Activated T-helper 1 cell treated with anti-CD3 and anti-CD28 coated beads, Interleukin-2, amount 50 U/mL, for 16 hours (primary cell): ENCODE measurements at places on chromosomes 12 and 14.

GRCh38 chr14:67502867-67503266 lies 14.3 kb upstream of the TMEM229B start:
- no peak for DNase-seq

DNA sequence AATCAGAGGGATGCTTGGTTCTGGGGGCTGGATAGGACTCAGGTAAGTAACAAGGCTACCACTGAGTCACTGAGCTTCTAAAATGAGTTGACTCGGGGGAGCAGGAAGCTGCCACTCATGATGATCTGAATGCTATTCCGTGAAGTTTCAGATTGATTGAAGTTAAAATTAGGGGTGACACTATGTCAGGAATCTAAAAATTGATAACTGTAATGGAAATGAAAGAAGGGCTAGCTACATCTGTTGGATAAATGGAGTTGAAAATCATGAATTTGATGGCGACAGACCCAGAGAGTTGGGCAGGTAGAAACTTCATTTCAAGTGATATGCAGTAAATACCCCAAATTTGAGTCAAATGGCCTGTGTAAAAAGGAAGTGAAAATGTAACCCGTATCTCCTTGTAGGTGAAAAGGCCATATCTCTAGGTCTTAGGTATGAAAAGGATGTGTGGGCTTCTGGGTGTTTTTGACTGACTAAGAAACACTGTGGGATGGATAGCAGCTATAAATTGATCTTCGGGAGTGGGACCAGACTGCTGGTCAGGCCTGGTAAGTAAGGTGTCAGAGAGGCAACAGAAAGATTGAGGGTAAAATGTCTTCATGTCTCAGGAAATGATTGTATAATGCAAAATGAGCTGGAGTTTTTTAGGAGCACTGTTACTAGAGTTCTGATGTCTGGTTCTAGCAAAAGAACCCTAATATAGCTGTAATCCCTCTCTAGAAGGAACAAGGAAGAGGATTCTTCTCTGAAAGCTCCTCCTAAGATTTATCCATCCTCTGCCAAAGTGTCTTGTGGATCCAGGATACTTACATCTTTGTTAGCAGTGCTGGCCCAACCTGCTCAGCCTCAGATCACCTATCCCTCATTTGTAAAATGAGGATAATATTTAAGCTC lies 57.3 kb downstream of the DAD1 start:
- DNase-seq: no peak

- no peak for DNase-seq
These were observed 778 bp downstream of the DNM1L start for GRCh38 chr12:32679920-32680237.

DNA sequence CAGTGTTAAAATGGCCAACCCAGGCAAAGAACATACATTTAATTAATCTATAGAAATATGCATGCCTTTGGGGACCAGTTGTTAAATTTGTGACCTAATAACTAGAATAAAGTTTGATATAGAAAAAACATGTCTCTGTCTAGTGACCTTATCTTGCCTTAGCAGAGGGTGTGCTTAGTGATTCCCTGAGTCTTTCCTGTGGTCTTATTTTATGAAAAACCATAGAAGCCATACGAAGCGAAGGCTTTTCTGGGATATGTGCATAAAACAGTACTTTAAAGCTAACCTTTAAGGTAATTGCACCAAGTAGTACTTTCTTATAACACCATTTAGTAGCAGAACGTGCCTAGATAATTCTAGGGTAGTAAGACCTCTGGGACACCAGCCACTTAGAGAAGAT lies 379.4 kb downstream of the ZFP36L1 start:
- DNase-seq: no peak

- DNase-seq: no peak
These were observed 110.0 kb downstream of the DYRK2 start for GRCh38 chr12:67758521-67758920.

DNA sequence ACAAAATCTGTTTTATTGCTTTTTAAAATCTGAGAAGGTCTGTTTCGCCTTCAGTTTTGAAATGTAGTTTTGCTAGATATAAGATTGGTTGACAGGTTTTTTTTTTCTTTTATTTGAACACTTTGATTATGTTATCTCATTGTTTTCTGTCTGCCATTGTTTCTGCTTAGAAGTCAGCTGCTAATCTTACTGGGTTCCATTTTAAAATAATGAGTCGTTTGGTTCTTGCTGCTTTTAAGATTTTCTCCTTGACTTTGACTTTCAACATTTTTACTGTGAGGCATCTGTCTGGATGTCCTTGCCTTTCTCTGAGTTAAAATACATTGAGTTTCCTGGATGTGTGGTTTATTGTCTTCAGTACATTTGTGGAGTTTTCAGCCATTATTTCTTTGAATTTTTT lies 56.7 kb downstream of the ADIPOR2 start:
- DNase-seq: no peak

DNA sequence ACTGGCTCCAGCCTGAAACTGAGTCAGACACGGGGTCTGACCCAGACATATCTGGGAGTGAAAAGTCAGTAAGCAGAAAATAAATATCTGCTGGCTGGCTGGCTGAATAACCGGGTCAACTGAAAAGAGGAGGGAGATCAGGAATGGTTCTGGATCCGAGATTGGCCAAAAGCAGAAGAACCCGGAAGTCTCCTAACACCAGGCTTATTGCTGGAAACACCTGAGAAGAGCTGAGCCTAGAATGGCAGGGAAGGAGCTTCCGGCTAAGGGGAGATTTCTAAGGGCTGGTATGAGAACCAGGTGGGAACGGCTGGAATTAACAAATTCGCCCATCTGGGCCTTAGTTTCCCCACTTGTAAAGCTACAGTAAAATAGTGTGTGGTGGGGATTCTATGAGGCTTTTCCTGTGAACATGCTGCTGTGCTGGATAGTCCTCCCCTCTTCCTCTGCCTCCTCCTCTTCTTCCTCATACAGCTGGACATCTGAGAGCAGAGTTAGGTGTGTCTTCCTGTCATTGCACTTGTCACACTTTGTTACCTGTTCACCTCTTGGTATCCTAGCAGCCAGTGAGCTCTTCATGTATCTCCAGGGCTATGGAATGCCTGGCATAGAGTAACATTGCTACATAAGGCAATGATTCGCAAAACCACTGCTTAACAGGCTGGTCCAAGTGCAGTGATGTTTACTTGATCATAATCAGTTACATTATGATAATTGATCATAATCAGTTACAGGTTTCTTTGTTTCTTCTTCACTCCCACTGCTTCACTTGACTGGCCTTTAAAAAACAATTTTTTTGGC lies 2.0 kb upstream of the SHMT2 start:
- no peak for DNase-seq

DNA sequence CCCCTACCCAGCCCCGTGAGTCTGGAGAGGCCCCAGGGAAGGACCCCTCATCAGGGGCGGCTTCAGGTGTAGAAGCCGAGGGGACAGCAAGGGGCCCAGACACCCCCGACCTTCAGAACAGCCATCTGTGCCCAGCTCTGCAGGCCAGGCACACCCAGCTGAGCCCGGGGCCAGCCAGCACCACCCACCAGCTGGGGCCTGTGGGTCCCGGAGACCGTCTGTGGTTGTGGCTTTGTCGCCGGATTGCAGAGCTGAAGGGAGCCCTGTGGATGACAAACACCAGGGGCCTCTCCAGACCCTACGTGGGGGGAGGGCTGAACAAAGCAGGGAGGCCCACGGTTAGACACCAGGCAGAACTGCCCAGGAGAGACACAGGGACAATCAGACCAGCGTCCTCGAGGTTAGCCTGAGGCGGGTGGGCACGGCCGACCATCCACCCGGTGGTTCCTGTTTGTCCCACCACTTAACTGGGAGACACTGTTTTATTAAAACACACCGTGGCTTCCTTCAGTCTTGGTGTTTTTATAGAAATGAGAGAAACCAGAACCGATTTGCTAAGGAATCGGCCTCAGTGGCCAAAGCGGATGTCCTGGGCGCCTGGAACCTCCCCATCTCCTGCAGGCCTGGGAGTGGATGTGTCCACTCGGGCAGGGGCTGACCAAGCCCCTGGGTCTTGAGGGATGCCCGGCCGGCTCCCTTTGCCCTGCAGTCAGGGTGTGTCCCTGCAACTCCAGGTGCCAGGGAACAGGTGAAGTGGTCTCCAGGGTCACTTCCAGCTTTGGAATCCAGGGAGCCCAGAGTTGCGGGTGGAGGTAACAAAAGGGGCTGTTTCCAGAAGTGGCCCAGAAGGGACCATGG lies 10.0 kb downstream of the C14orf180 start:
- DNase-seq: no peak

DNA sequence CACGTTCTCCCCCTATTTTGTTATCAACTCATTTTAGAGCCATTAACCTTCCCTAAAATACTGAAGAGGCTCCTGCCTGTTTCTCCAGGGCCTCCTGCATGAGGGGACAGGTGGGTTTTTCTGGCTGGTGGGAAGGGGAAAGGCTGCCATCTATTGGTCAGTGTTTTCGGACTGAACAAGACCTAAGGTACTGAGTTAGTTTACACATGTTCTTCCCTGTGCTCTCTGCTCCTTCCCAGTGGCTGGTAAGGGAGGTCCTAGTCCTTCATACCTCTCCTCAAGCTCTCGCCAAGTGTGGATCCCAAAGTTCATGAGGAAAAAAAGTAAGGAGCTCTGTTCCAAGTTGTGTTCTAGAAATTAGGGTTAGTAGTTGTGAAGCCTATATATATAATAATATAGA lies 357.5 kb downstream of the FSCB start:
- no peak for DNase-seq

DNA sequence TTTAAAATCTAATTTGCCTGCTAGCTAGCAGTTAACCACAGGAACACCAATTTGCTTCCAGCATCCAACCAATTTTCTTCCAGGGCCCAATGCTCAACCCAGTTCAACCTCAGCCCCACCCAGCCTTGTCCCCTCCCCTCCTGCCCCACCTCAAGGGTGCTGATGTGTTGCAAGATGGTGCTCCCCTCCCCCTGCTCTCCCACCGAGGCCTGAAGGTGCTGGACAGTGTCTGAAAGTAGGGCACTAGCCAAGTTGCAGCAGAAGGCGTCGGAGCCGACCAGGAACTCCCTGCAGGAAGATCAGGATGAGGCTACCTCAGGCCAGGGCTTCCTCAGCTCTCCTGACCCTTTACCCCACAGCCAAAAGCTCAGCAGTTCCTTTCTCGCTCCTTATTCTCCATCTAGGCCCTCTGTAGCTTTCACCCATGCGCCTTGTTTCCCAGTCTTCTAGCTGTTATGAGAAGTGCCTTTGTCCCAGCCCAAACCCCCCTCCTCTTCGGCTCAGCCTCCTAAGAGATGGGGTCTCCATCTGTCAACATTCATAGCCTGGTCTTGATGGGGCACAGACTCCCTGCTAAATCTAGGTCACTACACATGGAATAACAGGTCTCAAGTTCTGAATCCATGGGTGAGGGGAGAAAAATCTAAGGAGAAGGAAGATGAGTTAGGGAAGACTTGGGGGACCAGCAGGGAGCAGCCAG lies 3.6 kb downstream of the STAT6 start:
- DNase-seq: no peak

- no peak for DNase-seq
These were observed 134.1 kb upstream of the PLEKHG7 start for GRCh38 chr12:92568691-92569090.

DNA sequence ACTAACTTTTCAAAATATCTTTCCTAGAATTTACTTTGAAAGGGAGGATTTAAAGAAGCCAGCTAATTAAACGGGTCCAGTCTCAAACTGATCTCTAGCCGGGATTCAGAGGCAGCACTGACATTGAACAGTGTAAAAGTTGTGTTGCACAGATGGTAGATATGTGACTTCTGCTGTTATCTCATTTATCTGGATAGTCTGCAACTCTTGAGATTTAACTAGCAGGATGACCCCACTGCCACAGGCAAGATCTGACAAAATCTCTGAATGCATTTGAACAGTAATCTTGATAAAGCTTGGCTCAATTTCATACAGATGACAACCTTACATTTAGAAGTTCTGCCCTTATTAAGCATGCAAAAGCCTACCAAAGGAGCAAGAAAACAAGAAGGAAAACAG lies 138.0 kb upstream of the CPNE8 start:
- no peak for DNase-seq

DNA sequence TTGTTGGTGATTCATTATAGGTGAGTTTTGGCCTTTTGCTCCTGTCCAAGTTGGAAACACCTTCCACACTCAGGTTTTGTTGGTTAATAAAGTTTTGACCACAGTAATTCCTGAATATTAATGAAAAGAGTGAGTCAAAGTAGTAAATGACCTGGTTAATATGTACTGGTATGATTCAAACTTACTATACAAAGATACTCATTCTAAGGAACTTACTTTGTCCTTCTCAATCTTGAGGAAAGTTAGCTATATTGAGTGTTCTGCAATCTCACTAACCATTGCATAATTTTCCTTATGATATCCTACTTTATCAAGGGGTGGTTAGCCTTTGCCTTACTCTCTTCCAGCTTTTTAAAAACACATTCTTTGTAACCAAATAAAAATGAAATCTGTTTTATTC lies 20.9 kb upstream of the HECTD1 start:
- DNase-seq: no peak

- DNase-seq: peak; percentile 5
These were observed 442.6 kb downstream of the DPF3 start for GRCh38 chr14:72451054-72451972.

DNA sequence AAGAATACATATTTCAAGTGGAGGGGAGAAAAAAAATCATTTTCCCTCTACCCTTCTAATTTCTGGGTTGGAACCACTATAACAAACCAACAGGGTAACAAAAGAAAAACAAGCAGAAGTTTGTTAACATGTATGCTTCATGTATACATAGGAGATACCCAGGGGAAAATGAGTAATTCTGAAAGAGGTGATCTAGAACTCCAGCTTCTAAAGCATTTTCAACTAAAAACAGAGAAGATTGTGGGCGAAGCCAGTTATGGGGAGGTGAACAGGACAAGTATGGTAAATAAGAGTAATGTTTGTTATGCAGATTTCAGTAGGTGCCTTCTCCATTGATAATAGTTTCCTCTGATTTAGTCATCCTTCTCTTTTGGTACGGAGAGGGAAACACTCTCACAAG lies 16.7 kb downstream of the FNTB start:
- no peak for DNase-seq

- DNase-seq: no peak
These were observed 50.8 kb downstream of the CATSPERB start for GRCh38 chr14:91681118-91681517.

- no peak for DNase-seq
These were observed 101.1 kb downstream of the DAD1 start for GRCh38 chr14:22487941-22488340.

DNA sequence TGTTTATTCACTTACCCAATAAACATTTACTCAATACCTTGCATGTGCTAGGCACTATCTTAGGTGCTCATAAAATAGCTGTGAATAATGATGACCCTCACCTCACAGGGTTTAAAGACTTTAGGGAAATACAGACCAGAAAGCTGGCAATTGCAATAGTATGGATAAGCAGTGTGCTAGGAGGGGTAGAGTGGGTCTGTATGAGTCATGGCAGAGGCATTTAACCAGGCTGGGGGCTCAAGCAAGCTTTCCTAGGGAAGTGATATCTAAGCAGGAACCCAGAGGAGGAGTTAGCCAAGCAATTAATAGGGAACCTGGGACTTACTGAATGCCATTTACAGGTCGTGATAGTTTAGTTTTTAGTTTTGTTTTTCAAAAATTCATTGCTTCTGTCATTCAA lies 123.9 kb upstream of the CCDC198 start:
- no peak for DNase-seq

- peak; percentile 84 for DNase-seq
These were observed at the start of the genes AP5M1 and EXOC5 for GRCh38 chr14:57268161-57269069. TSS of gene AP5M1 (plus strand) at chr14:57268971. CDS start at chr14:57269315, 344 bp downstream. TSS of gene EXOC5 (minus strand) at chr14:57268905. CDS start at chr14:57268648, 257 bp downstream.
